NCI-H187 treated with DMSO at 0.1 percent for 48 hours (cell line): ENCODE measurements at places on chromosomes 2 and 18.

DNA sequence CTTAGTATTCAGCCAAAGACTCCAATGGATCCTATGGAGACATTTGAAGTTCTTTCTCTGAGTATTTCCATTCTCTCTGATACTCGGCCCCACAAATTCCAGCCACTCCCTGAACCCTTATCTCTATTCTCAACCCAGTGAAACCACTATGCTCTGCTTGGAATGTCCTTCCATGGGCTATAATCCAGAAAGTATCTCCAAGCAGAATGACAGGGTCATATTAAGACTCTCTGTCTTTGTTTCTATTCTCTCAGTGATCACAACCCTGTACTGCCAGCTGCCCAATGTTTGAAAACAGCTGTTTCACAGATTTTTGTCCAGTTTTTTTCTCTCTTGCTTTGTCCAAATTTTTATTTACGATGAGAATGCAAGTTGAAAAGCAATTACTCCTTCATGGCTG lies 21.9 kb downstream of the CHMP3 start:
- DNase-seq = no peak

- no peak for DNase-seq
Measured at GRCh38 chr2:174654419-174654941, 56.9 kb upstream of the WIPF1 start.

DNA sequence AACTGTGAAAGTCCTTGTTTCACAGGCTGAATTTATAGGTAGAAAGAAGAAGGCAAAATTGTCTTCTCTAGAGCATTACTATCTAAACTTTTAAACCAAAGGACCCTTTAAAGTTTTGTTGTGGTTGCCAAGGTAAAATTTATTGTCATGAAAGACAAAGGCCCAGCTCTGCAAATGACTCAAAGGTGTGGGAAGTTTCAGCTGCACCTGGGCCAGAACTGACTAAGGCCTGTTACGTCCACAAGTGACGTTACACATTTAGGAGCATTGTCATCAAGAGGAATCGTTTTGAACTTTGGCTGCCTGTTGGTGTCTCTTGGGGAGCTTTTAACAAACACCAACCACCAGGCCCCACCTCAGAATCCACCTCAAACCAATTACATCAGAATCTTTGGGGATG lies 8.1 kb upstream of the DSC3 start:
- no peak for DNase-seq

DNA sequence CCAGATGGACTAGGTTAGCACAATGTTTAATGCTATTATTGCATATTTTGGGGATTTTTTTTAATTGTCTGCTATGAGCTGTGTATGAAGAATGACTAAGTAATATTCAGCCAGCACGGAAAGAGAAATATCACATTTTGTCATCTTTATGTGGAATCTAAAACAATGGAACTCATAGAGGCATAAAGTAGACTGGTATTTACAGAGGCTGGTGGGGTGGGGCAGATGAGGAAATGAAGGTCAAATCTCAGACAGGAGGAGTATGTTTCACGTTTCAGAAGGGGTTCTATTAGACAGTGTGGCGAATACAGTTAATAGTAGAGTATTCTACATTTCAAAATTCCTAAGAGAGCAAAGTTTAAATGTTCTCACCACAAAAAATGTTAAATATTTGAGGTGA lies 4.7 kb downstream of the CDH19 start:
- no peak for DNase-seq

DNA sequence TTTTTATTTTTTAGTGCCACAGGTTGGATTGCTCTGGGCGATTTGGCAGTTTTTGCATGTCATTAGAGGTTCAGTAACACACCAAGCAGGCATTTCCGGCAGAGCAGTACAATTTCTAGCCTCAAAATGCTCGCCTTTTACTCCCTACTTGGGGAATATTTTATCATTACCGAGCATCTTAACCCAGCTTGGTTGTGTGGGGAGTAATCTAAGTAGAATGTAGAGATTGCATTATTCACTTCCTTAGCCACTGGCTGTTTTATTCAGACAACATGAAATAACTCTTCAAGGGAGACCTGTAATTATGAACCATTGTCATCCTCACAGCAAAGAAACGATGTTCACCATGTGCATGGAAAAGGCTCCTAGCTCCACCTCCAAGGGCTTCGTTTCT lies 13.1 kb downstream of the GRP start:
- no peak for DNase-seq

GRCh38 chr2:118000041-118000440 lies 13.8 kb downstream of the CCDC93 start:
- DNase-seq = no peak

- DNase-seq = no peak
Measured at GRCh38 chr2:96656540-96656939, 14.0 kb downstream of the FER1L5 start.

DNA sequence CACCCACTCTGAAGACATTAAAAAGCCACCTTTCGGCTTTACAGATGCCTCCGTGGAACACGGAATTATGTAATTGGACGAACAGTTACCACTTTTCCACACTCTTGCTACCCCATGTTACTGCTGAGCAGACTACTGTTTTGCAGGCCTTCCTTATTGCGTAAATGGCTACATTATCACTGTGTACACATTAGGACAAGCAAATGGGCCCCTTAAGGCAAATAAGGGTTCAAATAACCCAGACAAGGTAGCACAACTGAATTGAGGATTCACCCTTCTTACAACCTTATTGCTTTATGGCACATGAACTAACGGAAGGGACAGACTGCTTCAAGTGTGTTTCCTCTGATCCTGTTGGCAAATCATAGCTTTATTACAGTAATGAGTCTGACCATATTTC lies 832.2 kb upstream of the FANCL start:
- no peak for DNase-seq

DNA sequence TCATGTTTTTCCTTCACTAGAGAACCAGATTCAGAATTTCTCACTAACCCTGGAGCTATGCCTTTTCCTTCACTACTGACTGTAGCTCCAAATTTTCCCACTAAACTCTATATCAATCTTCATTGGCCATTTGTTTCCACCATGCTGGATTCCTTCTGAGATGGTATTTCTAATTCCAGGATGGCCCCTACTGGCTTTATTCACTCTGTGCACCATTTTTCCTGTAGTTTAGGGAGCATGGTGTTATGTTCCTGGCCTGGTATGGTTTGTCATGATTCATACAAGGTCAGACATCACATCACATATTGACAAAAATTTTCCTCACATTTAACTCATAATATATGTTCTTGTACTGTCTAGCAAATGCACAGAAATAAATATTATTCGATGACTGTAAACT lies 229.2 kb upstream of the TFPI start:
- DNase-seq = no peak
